ENCODE measurements at places on chromosomes 5 and 9.

DNA sequence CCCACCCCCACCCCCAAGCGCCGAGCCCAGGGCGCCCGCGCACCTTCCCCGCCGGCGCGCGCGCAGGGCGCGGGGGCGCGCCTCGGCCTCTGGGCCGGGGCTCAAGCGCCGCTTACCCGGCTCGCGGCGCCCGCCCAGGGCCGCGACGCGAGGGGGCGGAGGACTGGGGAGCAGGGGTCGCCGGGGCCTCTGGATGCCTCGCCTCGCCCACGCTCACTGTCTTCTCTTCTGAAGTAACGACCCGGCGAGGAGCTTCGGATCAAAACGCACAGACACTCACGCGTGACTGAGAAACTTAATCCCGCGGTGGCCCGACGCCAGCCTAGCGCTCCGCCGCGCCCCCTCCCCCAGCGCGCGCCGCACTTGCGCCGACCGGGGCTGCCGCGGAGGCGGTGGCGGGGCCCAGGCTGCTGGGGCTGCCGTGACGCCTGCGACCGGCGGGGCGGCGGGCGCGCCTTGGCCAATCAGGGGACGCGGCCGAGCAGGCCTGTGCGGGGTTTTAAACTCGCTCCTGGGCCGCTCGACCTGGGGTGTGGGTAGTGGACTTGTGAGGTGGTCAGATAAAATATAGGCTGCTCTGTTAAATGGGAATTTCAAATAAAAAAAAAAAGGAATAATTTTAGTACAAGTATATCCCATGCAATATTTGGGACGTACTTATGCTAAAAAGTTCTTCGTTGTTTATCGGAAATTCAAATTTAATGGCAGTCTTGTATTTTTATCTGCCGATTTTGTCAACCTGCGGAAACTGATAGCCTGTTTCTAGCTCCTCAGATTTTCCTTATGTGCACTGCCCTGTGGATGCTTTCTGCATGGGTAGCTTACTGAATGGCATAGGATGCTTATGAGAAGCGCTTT lies at the start of gene MPDZ:
MPDZ (minus strand) TSS at position 409 of the 858 bp plus-strand sequence. CDS start 29,377 bp downstream, outside the sequence.
- DNase-seq: no peak

- no peak for DNase-seq
Observed at GRCh38 chr5:113029614-113030013, 53.0 kb downstream of the DCP2 start.

GRCh38 chr9:81685763-81686613 lies 3.4 kb downstream of the TLE1 start:
- DNase-seq: no peak

DNA sequence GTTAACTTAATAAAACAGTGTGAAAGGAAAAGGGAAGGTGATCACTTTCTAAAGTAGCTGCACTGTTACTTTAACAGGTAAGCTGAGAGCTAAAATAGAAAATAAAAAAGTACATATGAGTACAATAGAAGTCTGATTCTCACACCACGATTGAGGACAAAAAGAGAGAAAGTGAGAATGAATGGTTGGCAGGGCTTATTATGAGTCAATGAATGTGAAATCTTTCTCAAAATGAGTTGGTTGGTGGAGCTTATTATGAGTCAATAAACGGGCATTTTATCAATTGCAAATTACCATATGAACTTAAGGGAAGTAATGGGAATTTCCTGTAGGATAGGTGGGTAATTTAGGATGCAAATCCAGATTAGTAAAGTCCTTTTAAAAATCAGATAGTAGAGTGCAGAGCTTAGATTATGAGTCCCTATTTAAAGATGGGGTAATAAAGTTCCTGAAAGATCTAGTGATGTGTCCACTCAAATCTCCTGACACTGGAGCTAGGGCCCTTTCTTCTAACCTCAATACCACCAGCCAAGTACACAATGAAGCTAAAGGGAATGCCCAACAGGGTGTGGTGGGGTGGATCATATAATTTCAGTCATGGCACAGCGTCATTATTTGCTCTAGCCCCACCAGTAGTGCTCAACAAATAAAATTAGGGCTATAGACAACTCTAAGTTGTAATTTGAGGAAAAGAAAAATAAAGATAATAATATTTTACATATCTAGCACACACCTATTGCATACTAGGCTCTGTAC lies 21.1 kb upstream of the TLR4 start:
- DNase-seq: no peak

DNA sequence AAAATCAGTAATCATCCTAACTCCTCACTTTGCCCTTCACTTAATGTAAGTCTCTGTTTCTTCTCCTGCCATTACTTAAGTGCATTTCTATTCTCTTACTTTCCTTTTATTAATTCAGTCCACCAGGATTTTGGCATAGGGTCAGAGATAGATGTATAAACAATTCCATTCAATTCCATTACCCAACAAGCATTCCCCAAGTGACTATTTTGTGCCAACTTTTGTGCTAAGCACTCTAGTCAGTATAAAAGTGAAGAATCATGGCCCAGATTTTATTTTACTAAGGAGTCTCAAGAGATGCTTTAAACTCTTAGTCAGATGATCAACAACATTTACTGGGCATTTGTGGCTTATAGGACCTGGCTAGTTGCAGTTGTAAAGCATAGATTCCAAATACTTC lies 159.3 kb downstream of the DMAC1 start:
- no peak for DNase-seq

Measured in CD4-positive, alpha-beta T cell treated with Interferon gamma for 1 hour (primary cell).